Mucosa of gallbladder (tissue), 1 donor: ENCODE measurements at places on chromosomes 13 and 19. TPM values are rescaled to one million over a fixed set of nuclear protein-coding genes. Genes with fewer than 3 reads are reported as not detected.

The MYO1F gene
- 47.2 TPM for total RNA-seq

GRCh38 chr13:77387607-77388200, 60.8 kb upstream of the MYCBP2 start:
- no peak for DNase-seq

DNA sequence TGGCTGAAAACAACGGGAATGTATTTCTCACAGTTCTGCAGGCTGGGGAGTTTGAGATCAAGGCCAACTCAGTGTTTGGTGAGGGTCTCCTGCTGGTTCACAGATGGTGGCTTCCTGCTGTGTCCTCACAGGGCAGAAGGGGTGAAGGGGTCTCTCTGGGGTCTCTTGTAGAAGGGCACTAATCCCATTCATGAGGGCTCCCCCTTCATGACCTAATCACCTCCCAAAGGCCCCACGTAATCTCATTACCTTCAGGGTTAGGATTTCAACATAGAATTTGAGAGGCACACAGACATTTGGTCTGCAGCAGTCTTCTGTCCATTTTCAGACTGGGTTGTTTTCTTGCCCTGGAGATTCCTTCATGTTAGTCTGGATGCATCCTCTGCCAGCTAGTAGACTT, 11.6 kb downstream of the ZNF444 start:
- DNase-seq, result no peak

DNA sequence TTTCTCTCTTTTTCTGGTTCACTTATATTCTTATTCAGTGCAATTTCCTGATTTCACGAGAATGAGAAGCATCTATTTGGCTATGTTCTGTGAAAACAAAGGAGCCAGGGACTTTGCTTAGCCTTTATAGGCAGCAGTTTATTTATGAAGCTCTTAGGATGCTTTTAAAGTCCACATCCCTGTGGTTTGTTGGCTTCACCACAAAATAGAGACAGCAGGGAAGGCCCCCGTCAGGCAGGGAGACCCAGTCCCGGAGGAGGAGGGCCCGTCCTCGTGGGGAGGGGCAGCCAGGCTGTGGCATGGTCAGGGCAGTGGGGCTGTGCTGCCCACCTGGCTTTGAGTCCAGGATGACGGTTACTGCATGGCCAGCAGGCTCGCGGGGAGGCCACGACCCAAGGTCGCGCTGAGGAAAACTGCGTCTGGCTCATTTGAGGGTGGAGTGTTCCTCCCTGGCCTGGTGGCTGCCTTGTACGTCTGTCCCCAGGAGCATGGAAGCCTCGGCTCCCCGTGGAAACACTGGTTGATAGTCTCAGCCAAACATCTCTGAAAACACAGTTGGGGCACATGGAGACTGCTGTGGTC, 92.7 kb downstream of the ATP11A start:
- DNase-seq, result no peak

GRCh38 chr13:84360822-84361221, 478.5 kb upstream of the SLITRK1 start:
- DNase-seq, result no peak

The OR1I1 gene
- not detected for total RNA-seq

The PTGIR gene
- 1.7 TPM for total RNA-seq

GRCh38 chr19:13718733-13719132, 45.6 kb upstream of the MRI1 start:
- DNase-seq, result peak; percentile 27

- DNase-seq, result no peak
These were observed 1598.8 kb upstream of the MIR17HG start for GRCh38 chr13:89748716-89749115.

DNA sequence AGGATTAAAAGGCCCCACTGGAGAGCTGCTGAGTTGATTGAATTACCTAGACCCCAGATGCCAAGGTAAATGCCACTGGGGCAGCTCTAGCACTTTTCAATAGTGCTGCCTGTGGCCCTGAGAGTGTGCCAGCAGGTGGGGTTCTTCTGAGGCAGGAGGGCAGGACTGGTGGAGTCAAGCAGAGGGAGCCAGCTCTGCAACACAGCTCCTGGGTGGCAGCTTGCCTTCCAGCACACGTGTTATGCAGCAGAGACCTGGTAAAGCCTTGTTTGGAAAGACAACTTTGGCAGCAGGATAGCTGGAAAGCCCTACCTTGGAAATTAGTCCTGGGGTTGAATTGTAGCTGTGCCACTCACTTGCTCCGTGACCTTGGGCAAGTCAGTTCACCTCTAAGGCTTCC, 306.6 kb downstream of the ATP8A2 start:
- DNase-seq, result no peak

GRCh38 chr13:74550039-74550438, 415.8 kb upstream of the KLF12 start:
- no peak for DNase-seq

- DNase-seq, result no peak
These were observed 204.8 kb downstream of the MYO16 start for GRCh38 chr13:108834193-108834592.

- no peak for DNase-seq
These were observed 6.5 kb upstream of the S1PR4 start for GRCh38 chr19:3171894-3172672.

GRCh38 chr13:100409132-100409531, 179.5 kb downstream of the GGACT start:
- no peak for DNase-seq

The ODAD3 gene
- 1.4 TPM for total RNA-seq

The ZNF529 gene
- 14.2 TPM for total RNA-seq

DNA sequence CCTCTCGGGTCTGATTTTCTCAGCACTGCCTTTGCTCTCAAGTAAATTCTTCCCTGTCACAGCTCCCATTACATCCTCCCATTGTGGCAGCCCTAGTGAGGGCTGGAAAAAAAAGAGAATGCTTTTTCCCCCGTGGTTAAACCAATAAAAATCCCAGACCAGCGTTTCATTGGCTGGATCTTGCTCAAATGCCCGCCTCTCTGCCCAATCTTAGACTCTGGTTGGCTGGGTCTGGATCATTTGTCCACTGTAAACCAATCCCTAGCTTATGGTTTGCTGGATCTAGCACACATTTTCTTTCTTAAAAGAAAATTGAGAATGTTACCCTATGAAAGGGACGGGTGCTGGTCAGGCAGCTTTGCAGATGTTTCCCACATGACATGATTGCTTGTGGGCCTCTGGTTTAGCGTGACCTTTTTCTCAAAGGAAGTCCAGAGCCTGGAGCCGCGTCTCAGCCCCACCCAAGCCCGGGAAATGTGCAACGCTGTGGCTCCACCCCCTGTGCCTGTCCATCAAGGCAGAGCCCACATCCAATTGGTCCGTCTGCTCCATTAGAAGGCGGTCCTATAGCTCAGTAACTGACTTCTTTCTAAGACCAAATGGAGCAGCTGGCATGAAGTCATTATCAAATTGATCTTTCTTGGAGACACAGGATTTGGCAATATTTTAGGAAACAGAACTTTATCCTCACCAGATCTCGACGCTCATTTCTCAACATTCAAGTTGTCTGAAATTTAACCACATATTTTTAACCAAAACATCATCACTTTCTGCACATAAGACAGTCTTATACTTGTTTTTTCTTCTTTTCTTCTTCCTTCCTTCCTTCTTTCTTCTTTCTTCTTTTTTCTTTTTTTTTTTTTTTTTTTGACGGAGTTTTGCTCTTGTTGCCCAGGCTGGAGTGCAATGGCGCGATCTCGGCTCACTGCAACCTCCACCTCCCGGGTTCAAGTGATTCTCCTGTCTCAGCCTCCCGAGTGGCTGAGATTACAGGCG, 2.6 kb upstream of the MCEMP1 start:
- peak; percentile 36 for DNase-seq

The N4BP2L2 gene
- 125 TPM for total RNA-seq

The MIDN gene
- 127 TPM for total RNA-seq

The GZMM gene
- total RNA-seq, result 2.7 TPM

GRCh38 chr13:86725105-86725504, 925.9 kb upstream of the SLITRK6 start:
- DNase-seq, result no peak

GRCh38 chr13:98541701-98542203, 35.2 kb downstream of the STK24 start:
- no peak for DNase-seq

The FLT1 gene
- total RNA-seq, result 23.6 TPM

- no peak for DNase-seq
These were observed 5.8 kb downstream of the URI1 start for GRCh38 chr19:29947871-29948270.

- no peak for DNase-seq
These were observed 2.3 kb upstream of the ABCA7 start for GRCh38 chr19:1037621-1038064.

The CEACAM4 gene
- total RNA-seq, result 0.35 TPM

The RGCC gene
- 38.8 TPM for total RNA-seq

- no peak for DNase-seq
These were observed 430.2 kb downstream of the KCTD12 start for GRCh38 chr13:76455960-76456359.

DNA sequence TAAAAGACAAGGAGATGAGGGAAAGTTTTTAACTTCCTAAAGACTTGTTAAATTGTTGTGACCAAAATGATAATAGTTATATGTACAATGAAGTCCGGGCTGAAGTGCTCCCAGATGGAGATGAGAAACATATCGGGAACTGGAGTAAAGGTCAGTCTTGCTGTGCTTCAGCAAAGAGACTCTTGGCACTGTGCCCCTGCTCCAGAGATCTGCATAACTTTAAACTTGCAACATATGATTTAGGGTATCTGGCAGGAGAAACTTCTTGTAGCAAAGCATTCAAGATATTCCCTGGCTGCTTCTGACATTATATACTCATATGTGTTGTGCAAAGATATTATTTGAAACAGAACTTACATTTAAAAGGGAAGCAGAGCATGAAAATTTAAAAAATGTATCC, 786.6 kb upstream of the SLITRK6 start:
- peak; percentile 18 for DNase-seq

The LPAR6 gene
- total RNA-seq, result 34.9 TPM

- DNase-seq, result peak; percentile 81
These were observed 350.0 kb upstream of the ARGLU1 start for GRCh38 chr13:106917673-106918556.

GRCh38 chr13:50730496-50731351, 112.8 kb downstream of the DLEU7 start:
- DNase-seq, result no peak

DNA sequence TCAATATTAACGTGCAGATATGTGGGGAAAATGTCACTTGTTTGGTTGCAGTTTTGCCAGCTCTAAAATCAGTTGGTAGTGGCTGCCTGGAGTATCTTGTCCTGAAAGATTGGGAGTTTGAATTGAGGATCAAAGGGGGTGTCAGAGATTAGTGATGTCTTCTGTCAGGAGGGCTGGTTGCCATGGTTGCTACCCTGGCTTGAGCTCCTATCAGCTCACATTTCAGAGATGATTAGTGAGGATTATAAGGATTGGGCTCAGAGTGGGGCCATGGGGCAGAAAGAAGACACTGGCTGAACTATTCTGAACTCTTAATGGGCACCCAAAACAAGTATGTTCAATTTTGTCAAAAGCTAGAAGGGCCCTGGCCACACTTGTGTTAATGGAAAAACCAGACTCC, 95.5 kb upstream of the RNF113B start:
- DNase-seq, result no peak

DNA sequence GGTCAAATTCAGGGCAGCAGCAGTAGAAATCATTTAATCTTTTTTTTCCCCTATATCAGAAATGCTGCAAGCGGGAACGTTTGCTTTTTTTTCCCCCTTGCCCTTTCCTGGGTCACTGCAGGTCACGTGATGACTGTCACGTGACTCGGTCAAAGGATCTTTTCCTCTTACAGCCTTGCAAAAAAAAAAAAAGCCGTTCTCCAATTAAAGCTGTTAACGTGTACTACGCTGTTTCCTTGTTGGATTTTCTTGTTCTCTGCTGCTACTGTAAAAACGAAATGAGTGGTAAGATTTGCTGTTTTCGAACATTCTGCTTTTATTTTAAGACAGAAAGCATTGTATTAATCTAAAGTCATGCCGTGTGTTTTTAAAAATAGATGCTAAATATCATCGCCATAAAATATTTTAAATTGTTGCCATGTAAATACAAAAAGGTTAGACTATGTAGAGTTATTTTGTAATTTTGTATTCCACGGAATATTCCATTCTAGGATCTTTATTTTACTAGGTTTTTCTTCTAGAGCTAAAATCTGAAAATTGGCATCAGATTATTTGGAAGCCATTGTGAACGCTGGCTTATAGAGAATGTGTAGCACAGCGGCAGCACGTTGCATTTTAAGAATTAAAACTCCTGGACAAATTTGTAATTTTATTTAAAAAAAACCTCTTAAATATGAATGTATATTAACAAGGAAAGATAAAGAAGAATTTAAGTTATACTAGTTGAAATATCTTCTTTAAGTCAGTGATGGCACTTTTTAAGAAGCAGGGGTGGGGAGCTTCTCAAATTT, 109.8 kb upstream of the MLNR start:
- peak; percentile 87 for DNase-seq

The ELSPBP1 gene
- total RNA-seq, result not detected

DNA sequence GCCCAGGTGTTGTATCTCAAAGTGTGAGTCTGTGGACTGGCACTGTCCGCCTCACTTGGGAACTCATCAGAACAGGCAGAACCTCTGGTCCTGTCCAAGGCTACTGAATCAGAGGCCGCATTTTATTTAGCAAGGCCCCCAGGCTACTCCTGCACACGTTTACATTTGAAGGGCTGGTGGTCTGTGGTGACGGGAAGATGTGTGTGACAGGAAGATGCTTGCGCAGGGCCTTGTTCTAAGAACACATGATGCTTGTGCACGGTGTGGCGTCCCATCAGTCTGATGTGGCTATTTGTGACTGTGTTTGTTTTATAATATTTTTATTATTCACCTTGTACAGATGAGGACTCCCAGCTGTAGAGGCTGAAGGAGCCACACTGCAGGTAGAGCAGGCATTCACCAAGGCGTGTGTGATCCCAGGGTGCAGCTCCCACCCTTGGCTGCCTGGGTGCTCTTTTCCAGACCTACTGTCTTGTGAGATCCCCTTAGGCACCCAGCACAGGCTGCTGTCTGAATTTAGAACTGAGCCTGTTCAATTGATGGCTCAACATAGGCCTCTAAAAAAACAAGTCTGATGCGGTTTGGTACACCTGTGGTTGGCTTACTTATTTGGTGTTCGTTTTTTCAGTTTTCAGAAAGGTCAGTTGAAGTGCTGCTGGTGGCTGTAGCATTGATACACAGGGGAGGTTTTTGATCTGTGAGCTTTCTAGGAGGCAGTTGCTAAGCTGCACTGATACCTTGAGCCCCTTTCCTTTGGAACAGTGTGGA, 3.1 kb downstream of the SLC25A15 start:
- no peak for DNase-seq

The METTL21C gene
- 0.52 TPM for total RNA-seq

The NRTN gene
- 6.2 TPM for total RNA-seq
